MV-4-11 (cell line): ENCODE measurements at places on chromosomes 5 and 9.
A peak's percentile ranks its signal among the peaks of the same experiment; 100 is the strongest.

DNA sequence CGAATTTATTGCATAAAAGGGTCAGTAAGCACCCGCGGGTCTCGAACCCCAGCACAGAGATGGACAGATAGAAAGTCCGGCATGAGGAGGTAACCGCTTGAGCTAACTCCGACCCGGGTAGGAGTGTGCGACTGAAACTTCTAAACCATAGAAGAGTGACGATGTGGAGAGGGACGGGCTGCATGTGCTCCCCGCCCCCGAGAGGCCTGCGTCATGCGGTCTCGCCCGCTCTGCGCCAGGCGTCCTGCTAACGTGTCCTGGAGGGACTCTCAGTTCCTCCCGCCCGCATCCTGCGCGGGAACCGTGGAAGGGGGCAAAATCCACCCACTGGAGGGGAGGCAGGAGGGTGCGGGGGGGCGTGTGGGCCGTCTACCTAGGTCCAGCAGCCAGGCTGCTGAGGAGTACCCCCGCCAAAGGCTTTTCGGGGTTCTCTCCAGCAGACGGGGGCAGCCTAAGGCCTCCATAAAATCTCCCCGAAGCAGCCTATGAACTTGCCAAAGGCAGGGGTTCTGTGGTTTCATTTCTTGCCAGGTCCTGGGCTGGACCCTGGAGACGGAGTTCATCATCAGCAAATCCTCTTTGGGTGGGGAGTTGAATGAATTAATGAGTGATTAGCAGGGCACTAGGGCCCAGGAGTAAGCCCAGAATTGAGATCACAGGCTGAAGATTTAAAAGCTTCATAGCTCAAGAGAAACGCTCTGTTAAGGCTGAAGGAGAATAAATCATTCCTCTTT is 51.9 kb downstream of the TGFBI start:
- peak; percentile 83 for DNase-seq

- DNase-seq = no peak
These were observed 370.2 kb upstream of the C9orf72 start for GRCh38 chr9:27943501-27943900.

- DNase-seq = peak; percentile 84
These were observed 49.9 kb upstream of the GDNF start for GRCh38 chr5:37889612-37890317.

- DNase-seq = no peak
These were observed 230.3 kb upstream of the TBCA start for GRCh38 chr5:78006449-78006848.

DNA sequence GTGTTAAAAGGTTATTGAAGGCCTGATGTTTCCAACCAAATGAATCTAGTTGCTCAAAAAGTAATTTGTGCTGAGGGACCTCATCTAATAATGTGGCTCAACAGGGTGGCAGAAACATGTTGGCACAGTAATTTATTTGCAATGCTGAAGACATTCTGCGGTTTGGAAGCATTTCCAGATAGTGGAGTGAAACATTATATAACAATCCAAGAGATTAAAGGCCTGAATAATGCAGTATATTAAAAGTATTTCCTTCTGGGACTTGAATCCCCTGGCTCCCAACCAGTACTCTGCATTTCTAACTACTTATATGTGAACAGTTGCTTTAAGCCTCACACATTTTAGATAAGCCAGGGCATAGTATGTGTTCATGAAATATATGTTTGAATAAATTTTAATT is 25.9 kb upstream of the ALDH1A1 start:
- DNase-seq = peak; percentile 2

- DNase-seq = no peak
These were observed 169.8 kb downstream of the MAN2A1 start for GRCh38 chr5:109859537-109859936.

DNA sequence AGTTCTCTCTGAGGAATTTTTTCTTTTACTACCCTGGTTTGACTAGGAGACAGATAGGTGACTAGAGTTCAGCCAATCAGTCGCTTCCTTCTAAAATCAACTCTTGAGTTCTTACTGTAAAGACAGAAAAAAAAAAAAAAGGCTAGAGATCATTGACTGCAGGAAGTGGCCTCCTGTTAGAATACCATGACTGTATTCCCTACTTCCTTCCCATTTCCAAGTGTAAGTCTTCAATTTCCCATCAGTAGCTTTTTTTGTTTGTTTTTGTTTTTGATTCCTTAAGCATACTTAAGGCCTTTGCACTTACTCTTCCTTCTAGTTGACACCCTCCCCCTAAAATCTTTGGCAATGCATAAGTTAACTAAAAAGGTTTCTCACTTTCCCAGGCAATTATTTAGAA is 154.3 kb downstream of the HMHB1 start:
- DNase-seq = no peak

GRCh38 chr9:128621730-128622455 is 34.8 kb downstream of the DYNC2I2 start:
- DNase-seq = no peak

DNA sequence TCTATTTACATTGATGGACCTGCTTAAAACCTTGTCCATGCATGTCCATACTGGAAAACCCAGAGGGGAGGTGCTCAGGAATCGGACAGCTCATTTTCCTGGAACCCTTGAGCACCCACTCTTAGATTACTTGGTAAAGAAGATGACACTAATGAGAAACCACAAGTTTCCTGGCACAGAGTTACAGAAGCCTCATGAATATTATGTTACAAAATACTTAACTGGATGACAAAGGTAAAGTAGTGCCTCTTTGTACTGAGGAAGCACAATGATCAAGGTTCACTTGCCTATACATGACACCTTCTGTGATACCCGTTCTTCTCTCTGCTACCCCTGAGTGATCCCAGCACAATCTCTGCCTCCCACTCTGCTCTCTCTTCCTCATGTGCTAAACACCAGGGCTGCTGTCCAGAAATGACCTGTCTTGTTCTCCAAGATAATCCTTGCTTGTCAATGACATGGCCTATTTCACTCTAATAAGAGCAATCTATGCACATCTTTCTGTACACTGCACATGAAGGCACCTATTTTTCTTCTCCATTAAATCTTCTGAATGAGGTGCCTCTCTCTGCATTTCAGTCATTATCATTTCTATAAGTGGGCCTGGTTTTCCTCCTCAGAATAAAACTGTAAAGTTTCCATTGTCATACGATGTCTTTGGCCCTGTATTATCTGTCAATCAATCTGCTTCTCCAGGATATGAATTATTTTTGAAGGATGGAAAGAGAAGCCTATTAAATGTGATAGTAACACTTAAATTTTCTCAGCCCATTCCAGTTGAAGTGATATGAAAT is 684.0 kb upstream of the ACO1 start:
- no peak for DNase-seq

- no peak for DNase-seq
These were observed 462.2 kb downstream of the RASEF start for GRCh38 chr9:82600536-82601292.

DNA sequence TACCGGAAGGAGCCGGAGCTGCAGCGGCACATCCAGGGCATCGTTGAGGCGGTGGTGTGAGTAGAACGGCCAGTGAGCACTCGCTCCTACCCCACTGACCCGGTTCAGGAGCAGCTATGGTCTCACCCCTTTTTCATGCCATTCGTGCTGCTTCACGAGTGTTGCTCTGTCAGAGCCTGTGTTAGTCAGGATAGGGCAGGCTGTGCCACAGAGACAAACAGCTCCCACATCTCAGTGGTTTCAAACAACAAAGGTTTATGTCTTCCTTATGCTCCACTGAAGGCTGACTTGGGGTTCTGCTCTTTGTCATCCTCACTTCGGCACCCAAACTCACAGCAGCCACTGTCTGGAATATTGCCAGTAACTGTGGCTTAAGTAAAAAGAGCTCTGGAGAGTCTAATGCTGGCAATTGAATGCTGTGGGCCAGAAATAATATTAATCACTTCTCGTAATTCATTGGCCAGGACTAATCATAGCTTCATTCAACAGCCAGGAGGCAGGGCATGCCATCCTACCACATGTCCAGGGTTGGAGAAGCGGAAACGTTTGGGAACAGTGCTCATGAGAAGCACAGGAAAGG is 28.4 kb downstream of the ARHGEF37 start:
- DNase-seq = no peak

DNA sequence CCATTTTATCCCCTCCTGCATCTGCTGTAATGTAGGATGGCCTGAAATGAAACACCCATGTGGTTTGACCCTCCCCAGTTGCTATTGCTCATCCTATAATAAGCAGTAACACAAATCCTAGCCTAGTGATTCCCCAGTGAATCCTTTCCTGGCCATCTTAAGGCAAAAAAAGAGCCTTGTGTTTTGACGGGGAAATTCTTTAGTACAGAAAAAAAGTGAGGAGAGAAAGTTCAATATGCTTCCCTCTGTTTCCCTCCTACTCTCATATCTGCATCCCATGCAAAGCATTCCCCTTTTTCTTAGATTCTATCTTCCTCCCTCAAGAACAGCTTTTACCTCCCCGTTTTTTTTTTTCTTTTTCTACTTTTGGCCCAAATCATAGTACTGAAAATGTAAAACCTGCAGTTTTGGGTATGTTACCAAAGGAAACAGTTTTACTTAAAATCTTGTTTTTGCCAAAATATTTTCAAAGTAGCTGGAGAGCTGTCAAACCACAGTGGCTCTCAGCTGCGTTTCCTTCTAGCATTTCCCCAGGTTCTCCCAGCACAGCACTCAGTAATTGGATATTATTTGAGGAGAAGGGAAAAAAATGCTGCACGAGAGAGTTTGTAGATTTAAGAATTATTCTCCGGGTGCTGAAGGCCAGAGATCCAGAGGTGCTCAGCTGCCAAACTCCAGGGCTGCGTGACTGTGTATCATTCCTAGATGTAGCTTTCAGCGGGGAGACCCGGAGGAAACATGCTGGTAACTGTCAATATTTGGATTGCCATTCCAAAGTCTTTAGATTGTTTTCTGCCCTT is 321.4 kb downstream of the NPR3 start:
- DNase-seq = no peak

DNA sequence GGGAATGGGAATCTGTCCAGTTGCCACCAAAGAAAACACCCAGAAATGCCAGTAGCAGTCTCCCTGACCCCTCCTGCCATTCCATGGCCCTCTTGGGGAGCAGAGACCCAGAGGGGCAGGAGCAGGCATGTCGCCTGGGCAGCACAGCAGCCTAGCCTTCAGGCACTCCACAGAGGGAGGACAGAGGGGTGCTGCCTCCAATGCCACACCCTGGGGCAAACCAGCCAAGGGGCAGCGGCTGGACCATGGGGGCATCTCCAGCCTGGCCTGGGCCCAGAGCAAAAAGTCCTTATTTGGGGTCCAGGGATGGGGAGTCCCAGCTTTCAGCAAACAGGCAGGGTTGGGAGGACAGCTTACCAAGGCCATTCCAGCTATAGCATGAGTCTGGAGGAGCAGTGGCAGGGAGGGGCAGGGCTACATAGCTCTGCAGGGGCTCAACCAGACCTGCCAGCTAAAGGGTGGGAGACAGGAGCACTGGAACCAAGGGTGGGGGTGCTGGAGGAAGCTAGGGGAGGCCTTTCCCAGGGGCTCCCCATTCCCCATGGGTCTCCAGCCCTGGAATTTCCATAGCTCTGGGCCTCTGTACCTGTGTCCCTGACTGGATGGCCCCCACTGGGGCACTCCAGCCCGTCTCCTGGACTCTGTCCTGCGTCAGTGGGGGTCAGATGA is 6.7 kb downstream of the BRD3 start:
- DNase-seq = no peak
